ENCODE measurements at places on chromosomes 1 and 21. TPM values are rescaled to one million over a fixed set of nuclear protein-coding genes. Genes with fewer than 3 reads are reported as not detected.

DNA sequence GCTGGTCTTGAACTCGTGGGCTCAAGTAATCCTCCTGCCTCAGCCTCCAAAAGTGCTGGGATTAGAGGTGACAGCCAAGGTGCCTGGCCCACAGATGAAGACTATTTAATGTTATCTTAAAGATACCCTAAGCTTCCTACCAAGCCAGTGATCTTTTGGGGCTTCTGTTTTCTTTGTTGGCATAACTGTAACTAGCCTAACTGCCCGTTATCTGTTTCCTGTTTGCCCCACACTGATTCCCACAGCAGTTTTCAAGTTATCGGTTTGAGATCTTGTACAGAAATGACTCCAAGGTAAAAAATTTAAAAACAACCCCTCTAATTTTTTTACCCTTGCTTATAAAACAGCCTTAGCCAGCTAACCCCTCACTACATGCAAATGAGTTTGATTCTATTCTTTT lies 12.4 kb downstream of the SELL start:
- H3K27me3 ChIP-seq, result no peaks in the 10 kb centered on the region
- H3K4me3 ChIP-seq, result no peak overlapping the region
- no peak overlapping the region for H3K27ac ChIP-seq

- peaks cover 13% of the 10 kb centered on the region for H3K4me1 ChIP-seq
- H3K4me3 ChIP-seq, result no peak overlapping the region
- no peaks in the 10 kb centered on the region for H3K27me3 ChIP-seq
Observed at GRCh38 chr1:39139723-39140360, 64.7 kb upstream of the MACF1 start.

DNA sequence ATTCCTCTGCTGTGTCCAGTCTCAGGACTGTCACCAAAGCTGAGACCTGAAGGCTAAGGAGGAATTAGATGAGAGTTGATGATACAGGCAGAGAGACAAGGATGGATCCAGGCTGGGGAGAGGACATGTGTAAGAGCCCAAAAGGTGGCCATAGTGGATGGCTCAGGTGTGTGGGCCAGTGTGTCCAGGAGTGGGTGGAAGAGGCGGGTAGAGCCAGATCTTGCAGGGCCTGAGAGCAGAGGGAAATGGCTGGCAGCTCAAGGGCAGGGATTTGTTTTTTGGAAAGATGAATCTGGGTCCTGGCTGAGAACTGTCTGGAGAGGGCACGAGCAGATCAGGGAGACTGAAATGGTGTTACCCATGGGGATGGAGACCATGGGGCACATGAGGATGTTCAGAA lies 38.1 kb downstream of the AZIN2 start:
- no peak overlapping the region for H3K4me3 ChIP-seq
- H3K4me1 ChIP-seq, result no peaks in the 10 kb centered on the region
- H3K27me3 ChIP-seq, result peaks cover 4% of the 10 kb centered on the region
- H3K36me3 ChIP-seq, result no peaks in the 10 kb centered on the region
- no peak for DNase-seq
- no peak overlapping the region for H3K27ac ChIP-seq

DNA sequence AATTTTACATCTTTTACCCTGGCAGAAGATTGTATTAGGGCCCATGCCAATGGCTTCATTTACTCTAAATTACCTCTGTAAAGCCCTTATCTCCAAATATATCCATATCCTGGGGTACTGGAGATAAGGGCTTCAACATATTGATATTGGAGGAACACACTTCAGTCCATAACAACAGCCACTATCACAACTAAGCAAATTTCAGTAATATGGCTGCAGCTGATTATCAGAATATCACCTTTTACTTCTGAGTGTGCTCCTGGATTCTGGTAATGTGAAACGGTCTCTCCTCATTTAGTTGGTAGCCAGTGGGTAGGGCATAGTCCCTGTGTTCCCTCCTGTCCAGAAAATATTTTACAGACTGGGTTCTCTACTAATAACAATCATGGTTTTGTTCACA lies 53.3 kb downstream of the IVNS1ABP start:
- no peaks in the 10 kb centered on the region for H3K36me3 ChIP-seq
- H3K4me3 ChIP-seq, result no peak overlapping the region
- no peaks in the 10 kb centered on the region for H3K27me3 ChIP-seq
- peaks cover 9% of the 10 kb centered on the region for H3K4me1 ChIP-seq

DNA sequence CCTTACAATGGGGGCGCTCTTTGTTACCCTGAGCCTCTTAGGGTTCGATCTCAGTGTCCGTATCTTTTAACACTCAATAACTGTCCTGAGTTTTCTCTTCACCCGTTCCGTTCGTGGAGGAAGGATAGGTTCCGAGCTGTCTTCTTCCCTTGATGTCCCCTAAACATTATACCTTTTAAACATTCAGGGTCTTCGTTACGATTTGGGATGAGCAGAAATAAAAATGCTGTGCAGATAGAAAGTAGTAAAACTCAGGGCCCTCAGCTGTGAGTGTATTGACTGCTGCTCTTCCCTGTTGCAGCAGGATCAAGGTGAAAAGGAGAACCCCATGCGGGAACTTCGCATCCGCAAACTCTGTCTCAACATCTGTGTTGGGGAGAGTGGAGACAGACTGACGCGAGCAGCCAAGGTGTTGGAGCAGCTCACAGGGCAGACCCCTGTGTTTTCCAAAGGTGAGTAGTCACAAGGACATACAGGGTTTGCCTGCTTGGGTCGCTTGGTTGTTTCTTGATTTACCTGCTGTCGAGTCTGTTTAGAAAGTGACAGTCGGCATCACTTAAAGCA lies 784 bp downstream of the RPL11 start:
- H3K27ac ChIP-seq, result peak overlapping the region; percentile 77
- no peaks in the 10 kb centered on the region for H3K27me3 ChIP-seq
- no peak for DNase-seq
- peaks cover 32% of the 10 kb centered on the region for H3K36me3 ChIP-seq
- peak overlapping the region; percentile 70 for H3K4me3 ChIP-seq

DNA sequence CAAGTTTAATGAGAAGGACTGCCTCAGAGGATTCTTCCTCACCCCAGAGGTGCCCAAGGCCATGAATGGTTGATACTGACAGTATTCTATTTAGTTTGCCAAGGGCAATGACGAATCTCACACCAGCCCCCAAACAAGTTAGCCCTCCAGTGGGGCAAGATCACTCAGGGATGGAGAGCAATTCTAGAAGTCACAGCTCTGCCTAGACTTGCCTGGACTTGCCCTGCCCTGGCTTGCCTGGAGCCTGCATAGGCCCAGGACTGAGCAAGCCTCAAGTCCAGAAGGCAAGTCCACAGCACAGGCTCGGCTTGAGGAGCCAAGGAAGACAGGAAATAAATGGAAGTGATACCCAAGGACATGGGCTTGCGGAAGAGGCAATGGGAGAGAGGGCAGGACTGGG lies 39.5 kb upstream of the RGS16 start:
- no peaks in the 10 kb centered on the region for H3K4me1 ChIP-seq
- H3K36me3 ChIP-seq, result no peaks in the 10 kb centered on the region
- no peaks in the 10 kb centered on the region for H3K27me3 ChIP-seq
- H3K27ac ChIP-seq, result no peak overlapping the region

DNA sequence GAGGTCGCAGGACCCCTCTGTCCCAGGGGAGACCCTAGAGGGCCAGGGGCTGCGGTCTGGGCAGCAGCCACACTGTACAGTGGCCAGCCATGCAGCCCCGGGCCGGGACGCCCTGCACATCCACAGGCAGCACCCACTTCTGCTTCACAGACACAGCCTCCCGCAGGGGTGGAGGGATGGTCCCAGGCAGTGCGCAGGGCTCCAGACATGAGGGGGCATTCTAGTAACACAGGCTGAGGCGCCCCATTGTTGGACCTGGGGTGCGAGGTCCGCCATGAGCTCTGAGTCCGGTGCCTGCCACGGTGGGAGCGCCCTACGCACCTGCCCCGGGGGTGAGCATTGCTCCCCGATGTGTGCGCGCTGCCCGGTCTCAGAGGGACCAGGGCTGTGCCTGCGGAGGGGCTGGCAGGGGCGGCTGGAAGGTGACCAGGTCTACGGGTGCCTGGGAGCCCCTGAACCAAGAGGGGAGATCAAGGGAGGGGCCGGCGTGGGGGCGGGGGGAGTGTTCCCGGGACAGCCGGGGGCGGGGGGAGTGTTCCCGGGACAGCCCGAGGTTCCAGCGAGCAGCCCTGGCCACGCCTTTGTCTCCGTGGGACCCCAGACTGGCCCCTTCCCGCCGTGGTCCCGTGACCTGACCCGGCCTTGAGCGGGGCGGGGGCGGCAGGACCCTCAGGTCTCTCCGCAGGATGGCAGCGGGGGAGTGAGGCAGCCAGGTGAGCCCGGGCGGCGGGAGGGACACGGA lies 4.5 kb downstream of the MMEL1 start:
- DNase-seq, result no peak
- peaks cover 8% of the 10 kb centered on the region for H3K27me3 ChIP-seq
- H3K36me3 ChIP-seq, result no peaks in the 10 kb centered on the region

DNA sequence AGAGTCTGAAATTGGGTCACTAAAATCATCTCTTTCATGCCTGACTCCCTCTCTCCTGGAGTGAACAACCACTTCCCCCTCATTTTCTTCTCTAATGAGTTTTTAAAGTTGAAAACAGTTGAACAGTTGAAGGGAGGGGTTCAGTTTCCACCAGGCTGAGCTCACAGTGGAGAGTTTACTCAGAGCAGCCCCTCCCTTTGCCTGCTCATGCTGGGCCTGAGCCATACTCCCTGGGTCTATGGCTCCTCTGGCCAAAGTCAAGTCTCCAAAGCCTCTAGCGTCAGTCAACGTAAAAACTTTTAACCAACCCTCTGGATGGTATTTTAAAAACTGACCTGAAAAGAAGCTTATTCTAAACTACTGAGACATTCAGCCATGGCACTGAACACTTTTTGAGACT lies 100.8 kb upstream of the RNPC3 start:
- H3K36me3 ChIP-seq, result no peaks in the 10 kb centered on the region
- H3K27me3 ChIP-seq, result no peaks in the 10 kb centered on the region
- H3K27ac ChIP-seq, result no peak overlapping the region
- H3K4me3 ChIP-seq, result no peak overlapping the region

GRCh38 chr1:117069220-117069844 lies 9.2 kb downstream of the TTF2 start:
- H3K4me3 ChIP-seq, result no peak overlapping the region
- DNase-seq, result no peak
- no peaks in the 10 kb centered on the region for H3K4me1 ChIP-seq

- H3K27ac ChIP-seq, result no peak overlapping the region
- DNase-seq, result no peak
- no peaks in the 10 kb centered on the region for H3K27me3 ChIP-seq
Observed at GRCh38 chr1:99675994-99676393, 30.1 kb downstream of the PALMD start.

DNA sequence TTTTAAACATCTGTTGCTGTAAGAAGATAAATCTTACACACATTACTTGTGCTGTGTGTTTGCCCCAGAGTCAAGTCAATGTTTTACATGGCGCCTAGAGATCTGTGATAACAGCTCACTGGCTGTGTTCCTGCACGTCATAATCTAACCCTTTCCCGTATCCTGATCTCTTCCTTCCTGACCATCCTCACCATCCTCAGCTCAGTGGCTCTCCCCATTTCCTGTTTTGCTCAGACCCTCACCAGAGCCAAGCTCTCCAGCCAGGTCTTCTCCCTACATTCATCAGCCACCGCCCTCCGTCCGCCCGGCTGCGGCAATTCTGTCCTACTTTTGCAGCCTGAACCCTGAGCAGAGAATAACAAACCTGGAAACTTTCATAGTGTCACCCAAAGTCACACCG lies 824.7 kb downstream of the USP25 start:
- peaks cover 41% of the 10 kb centered on the region for H3K4me1 ChIP-seq
- H3K4me3 ChIP-seq, result no peak overlapping the region
- H3K36me3 ChIP-seq, result no peaks in the 10 kb centered on the region
- peak; percentile 71 for DNase-seq
- no peak overlapping the region for H3K27ac ChIP-seq
- H3K27me3 ChIP-seq, result no peaks in the 10 kb centered on the region

- H3K4me1 ChIP-seq, result no peaks in the 10 kb centered on the region
- H3K27ac ChIP-seq, result no peak overlapping the region
- no peak for DNase-seq
- no peaks in the 10 kb centered on the region for H3K36me3 ChIP-seq
Observed at GRCh38 chr1:222459652-222460051, 88.3 kb downstream of the HHIPL2 start.

DNA sequence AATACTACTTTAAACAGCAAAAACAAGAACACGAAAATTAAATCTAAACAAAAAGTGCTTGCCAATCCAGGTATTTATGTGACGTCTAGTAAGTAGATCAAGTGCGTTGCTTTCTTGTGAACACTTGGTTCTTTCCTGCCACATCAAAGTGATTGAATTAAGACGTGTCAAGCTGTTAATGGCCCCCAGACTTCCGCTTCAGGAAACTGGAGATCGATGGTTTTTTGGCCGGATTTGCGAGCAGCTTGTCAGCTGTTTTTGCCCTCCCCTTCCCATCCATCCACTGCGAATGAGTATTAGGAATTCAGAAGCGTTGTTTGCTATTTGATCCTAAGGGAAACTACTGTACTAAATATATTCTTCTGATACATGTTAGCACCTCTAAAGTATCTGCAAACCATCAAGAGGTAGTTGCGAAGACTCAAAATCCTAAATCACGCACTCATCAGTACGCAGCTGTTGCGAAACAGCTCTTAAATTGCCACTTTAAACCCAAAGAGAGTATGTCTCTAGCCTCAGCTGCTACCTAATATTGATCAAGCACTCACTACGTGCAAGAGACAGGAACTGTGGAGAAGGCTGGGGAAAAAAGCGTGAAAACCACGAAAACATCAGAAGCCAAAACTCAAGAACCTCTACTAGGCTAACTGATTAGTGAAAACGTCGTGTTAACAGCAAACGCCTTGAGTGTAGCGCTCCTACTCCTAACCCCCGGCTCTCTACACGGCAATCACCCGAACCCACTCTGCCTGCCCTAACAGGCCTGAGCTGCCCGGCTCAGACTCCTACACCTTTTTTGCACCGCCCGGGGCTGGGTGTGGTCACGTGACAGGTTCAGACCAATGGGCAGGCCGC lies 473 bp upstream of the BRDT start:
- H3K27me3 ChIP-seq, result no peaks in the 10 kb centered on the region
- H3K36me3 ChIP-seq, result no peaks in the 10 kb centered on the region
- H3K4me1 ChIP-seq, result peaks cover 3% of the 10 kb centered on the region
- H3K4me3 ChIP-seq, result no peak overlapping the region
- DNase-seq, result no peak

DNA sequence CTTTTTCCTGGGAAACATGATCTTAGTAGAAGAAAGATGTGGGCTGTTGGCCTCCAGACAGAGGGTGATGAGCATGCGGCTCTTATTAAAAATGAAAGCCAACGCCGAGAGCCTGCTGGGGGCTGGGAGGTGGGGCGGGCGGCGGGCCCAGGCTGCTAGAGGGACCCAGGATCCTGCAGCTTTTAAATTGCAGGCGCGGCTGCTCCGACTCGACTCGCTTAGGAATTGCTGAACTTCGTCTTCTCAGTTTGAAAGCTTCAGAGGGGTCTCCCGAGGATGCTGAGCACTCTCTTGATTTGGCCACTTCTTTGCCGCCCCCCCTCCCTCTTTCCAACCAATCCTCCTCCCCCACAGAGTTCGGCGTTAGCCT lies 1.2 kb downstream of the AGPAT3 start:
- H3K4me1 ChIP-seq, result peaks cover 15% of the 10 kb centered on the region
- no peaks in the 10 kb centered on the region for H3K27me3 ChIP-seq
- peak overlapping the region; percentile 41 for H3K27ac ChIP-seq
- peaks cover 2% of the 10 kb centered on the region for H3K36me3 ChIP-seq

Gene HES3
- total RNA-seq, result not detected

Gene RUNX1
- total RNA-seq, result 23.9 TPM

Gene OR2AK2
- not detected for total RNA-seq

Gene ZNF496
- 42.4 TPM for total RNA-seq

Gene GSTM1
- not detected for total RNA-seq

Gene LYPD8
- total RNA-seq, result not detected

Gene PADI3
- total RNA-seq, result not detected

Gene KRTAP19-7
- not detected for total RNA-seq

Gene ACKR1
- 0.15 TPM for total RNA-seq

Gene TOR1AIP2
- 102 TPM for total RNA-seq

Gene OR10J1
- not detected for total RNA-seq

Gene CNR2
- total RNA-seq, result not detected

Gene STUM
- total RNA-seq, result not detected

Data from endothelial cell of umbilical vein (primary cell).